ENCODE measurements at places on chromosomes 1 and 21.

DNA sequence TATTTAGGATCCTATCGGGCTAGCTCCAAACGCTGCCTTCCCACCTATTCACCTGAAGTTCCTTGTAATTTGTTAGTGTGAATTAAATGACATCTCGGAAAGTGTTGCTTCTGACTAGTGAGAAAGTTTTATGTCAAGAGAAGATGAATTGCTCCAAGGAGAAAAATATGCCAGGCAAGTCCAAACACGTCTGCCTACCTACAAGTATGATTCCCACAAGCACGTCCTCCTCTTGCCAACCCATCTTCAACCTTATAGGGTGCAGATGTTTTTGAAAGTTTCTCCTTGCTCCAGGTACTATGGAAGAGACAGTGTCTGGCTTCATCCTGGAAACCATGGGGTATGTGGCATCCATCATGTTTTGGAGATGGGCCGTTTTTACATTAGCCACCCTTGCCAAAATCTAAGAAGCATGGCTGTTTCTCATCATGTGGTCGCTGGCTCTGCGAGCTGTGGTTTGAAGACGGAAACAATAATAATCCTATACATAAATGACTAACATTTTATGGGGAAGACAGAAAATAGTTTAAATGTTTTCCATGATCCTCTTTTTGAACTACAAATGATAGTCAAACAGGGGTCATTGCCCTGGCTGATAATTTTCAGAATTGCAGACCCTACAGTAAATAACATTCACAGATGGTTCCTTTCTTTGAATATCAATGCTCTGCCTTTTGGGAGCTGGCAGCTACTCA is 505.8 kb downstream of the SMYD3 start:
- no peak for DNase-seq

- no peak for DNase-seq
Observed at GRCh38 chr1:190193508-190194115, 284.1 kb downstream of the BRINP3 start.

DNA sequence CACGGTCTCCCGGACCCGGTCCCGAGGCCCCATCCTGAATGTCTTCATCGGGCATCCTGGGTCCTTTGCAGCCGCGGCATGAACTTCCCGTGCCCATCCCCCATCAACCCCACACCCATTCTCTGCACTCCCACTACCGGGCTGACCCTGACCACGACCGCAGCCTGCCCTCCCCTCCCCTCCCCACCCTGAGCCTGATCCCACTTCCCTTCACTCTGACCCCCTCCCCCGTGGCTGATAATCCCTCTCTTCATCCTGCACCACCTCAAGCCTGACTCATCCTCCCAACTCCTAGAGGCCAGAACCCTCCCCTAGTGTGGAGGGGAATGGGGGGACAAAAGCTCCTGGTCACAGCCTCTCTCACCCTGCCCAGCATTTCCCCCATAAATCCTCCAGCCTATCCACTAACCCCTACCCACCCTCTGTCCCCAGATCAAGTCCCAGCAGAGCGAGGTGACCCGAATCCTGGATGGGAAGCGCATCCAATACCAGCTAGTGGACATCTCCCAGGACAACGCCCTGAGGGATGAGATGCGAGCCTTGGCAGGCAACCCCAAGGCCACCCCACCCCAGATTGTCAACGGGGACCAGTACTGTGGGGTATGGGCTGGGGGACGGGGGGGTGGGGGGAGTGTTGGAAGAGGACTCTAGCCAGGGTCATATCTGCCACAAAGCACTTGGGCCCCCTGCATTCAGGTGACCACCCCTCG is 602 bp downstream of the SH3BGRL3 start:
- peak; percentile 52 for DNase-seq

DNA sequence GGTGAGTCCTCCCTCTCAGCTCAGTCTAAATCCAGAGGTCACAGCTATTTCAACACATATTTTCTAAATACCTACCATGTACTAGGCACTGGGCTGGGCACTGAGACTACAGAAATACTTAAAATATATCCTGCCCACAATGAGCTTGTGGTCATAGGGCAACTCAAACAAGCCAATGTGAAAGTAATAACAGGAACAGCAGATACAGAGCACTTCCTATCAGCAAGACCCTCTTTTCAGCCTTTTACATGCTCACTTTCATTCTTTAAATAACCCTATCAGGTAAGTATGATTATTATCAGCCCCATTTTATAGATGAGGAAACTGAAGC is 71.9 kb downstream of the CD34 start:
- no peak for DNase-seq

GRCh38 chr1:24975391-24975790 is 45.3 kb upstream of the RUNX3 start:
- DNase-seq, result no peak

DNA sequence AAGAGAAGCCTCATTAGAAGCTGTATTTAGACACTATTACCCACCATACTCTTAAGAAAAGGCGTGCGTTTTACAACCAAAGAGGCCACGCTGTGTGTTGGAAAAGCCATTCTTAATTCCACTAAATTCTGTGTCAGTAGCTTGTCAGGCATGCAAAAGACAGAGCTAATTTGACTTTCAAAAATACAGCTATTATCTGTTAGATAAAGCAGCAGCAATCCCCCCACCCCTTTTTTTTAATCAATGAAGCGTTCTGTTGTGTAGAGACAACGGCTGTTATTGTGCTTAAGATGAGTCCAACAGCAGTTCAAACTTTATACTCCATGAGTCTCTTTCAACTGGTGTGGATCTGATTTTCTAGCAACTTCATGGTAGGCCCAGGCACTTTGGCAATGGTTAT is 43.5 kb downstream of the PLA2G4A start:
- DNase-seq, result no peak

GRCh38 chr1:44208226-44208625 is 5.0 kb upstream of the DMAP1 start:
- DNase-seq, result no peak

GRCh38 chr1:184279911-184280458 is 106.8 kb upstream of the C1orf21 start:
- no peak for DNase-seq

- DNase-seq, result no peak
Observed at GRCh38 chr1:111843177-111843576, 87.5 kb downstream of the DDX20 start.

- DNase-seq, result no peak
Observed at GRCh38 chr1:78834201-78834741, 172.3 kb downstream of the ADGRL4 start.

DNA sequence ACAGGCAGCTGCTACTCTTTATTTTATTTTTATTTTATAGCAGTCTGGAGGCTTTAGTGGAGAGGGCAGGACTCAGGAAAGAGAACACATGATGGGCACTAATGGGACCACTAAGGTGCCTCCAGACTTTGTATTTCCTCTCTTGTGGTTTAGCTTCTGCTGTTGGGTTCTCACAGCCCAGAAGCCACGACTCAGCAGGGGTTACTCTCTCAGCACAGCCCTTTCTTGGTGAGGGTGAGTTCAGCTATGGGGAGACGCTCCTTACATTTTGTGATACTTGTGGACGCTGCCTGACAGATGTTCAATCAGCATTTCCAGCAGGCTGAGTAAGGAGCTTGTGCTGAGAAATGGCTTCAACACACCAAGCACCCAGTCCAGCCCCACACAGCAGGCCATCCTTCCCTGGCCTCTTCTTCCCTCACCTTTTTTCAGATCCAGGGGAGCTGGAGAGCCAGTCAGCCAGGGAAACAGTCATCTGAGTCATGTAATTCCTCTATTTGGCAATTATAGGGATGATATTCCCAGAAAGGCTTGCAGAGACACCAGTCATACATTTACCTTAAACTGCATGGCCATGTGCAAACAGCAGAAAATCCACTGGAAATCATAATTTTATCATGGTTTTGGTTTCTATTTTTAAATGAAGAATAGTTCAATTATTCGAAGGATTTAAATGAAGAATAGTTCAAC is 53.2 kb upstream of the RAB3GAP2 start:
- no peak for DNase-seq

- no peak for DNase-seq
Observed at GRCh38 chr1:223631473-223631872, 34.0 kb downstream of the CAPN8 start.

GRCh38 chr1:26833432-26834405 is 7.2 kb downstream of the ZDHHC18 start:
- peak; percentile 90 for DNase-seq

GRCh38 chr1:39115271-39116110 is 89.0 kb upstream of the MACF1 start:
- no peak for DNase-seq

GRCh38 chr1:162404550-162405160 is 7.3 kb downstream of the SH2D1B start:
- DNase-seq, result no peak

GRCh38 chr1:197180252-197180878 is 33.9 kb upstream of the ASPM start:
- no peak for DNase-seq

All from CD4-positive, alpha-beta T cell treated with Interleukin-17A for 4 hours (primary cell).